Naive thymus-derived CD4-positive, alpha-beta T cell (primary cell): ENCODE measurements at places on chromosomes 7 and 10.

DNA sequence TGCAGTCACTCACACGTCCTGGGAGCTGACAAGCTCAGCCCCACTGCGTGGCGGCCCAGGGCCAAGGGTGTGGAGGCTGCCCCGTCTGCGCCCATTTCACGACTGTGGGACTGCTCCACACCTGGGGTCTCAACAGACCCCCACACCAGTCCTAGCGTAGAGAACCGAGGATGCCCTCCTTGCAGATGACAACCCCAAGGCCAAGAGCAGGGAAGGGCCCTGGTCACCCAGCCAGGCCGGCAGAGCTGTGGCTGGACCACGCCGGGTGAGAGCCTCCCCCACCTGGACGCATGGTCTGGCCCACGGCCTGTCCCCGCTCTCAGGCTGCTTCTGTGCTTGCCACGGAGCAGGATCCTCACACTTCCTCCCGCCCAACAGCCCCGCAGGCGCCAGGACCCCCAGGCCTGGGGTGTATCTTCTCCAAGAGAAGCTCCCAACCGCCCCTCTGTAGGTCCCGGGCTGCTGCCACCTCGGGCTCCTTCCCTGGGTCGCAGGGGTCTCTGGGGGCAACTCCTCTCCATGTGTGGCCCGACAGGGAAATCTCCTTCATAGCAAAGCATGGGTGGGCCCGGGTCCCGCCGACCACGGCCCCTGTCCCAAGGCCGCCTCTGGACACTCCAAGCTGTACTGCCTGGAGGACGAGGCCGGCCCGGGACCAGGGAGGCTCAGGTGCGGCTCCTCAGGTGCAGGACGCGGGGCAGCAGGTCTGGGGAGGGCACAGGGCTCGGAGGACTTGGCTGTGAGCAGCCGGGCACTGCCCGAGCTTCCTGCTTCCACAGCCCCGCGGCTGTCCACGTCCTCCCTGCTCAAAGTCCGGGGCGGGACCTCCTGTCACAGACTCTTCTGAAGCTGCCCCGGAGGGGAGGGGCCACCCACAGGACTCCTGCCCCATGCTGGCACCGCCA, 88.8 kb downstream of the FOXL3 start:
- no peaks in the 10 kb centered on the region for H3K36me3 ChIP-seq
- H3K4me1 ChIP-seq = peaks cover 32% of the 10 kb centered on the region
- no peak overlapping the region for H3K4me3 ChIP-seq
- no peaks in the 10 kb centered on the region for H3K27me3 ChIP-seq
- no peak for DNase-seq

- H3K4me1 ChIP-seq = no peaks in the 10 kb centered on the region
- H3K36me3 ChIP-seq = no peaks in the 10 kb centered on the region
- no peak overlapping the region for H3K4me3 ChIP-seq
- no peak overlapping the region for H3K27ac ChIP-seq
- no peaks in the 10 kb centered on the region for H3K27me3 ChIP-seq
Measured at GRCh38 chr10:98469001-98469931, 22.5 kb upstream of the HPS1 start.

DNA sequence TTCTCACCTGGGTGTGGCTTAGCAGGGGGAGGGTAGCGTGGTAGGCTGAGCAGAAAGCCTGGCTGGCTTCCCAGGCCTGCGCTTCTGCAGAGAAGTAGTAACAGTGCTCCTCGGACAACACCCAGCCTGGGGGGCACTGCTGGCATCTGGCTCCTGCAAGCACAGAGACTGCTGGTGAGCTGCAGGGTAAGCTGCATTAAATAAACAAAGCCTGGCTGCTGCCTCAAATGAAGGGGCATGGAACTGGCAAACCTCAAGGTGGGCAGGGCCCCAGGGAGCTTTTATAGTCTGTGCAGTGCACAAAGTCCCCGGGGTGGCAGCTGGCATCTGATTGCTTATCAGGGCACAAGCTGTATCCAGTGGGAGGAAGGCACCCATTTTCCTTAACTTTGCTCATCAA, 3.9 kb downstream of the KLRG2 start:
- no peaks in the 10 kb centered on the region for H3K4me1 ChIP-seq
- peaks cover 2% of the 10 kb centered on the region for H3K27me3 ChIP-seq
- no peak for DNase-seq
- no peaks in the 10 kb centered on the region for H3K36me3 ChIP-seq
- H3K27ac ChIP-seq = no peak overlapping the region

DNA sequence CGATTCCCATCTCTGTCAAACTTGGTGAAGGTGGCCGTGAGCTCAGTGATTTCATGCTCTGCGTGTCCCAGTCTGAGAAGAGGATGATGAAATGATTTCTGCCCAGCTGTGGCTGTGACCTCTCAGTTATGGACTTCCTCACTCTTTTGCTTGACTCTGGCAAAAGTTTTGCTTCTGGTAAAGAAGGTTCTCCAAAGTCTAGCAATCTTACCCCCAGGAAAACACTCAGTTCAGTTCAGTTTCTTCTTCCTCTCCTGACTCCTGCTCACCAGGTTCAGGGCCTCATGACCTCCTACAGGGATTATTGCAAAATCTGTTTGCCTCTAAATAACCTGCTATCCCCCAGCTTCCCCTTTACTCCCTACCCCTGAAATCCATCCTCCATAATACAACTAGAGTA, 4.9 kb upstream of the BLOC1S2 start:
- no peak for DNase-seq
- H3K27ac ChIP-seq = no peak overlapping the region
- no peak overlapping the region for H3K4me3 ChIP-seq
- peaks cover 5% of the 10 kb centered on the region for H3K4me1 ChIP-seq
- no peaks in the 10 kb centered on the region for H3K27me3 ChIP-seq

DNA sequence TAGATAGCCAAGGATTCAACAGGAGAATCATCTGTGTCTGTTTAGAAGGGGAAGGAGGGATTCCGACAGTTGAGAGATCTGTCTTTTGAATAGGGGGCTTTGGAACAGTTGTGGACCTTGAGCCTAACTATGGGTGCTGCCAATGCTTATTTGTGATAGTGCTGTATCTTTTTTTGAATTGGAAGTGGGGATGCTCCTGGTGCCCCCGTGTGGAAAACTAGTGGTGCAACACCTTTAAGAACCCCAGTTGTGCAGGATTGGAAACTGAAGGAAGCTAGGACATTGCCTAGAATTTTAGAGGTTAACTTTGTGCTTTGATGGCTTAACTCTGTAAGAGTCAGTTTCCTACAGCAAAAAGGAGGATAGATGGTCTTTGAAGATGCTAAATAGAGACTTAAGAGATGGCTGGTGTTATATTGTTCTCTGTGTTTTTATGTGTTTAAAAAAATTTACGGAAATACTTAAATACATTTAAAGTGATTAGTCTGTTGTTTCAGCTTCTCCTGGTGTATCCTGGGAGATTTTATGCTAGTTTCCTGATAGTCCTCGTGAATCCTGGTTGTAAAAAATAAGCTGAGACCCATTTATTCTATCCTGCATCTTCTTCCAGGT, 69.3 kb downstream of the AP3M1 start:
- H3K36me3 ChIP-seq = peaks cover 6% of the 10 kb centered on the region
- no peaks in the 10 kb centered on the region for H3K4me1 ChIP-seq
- no peak overlapping the region for H3K4me3 ChIP-seq
- H3K27me3 ChIP-seq = no peaks in the 10 kb centered on the region
- DNase-seq = peak; percentile 42

DNA sequence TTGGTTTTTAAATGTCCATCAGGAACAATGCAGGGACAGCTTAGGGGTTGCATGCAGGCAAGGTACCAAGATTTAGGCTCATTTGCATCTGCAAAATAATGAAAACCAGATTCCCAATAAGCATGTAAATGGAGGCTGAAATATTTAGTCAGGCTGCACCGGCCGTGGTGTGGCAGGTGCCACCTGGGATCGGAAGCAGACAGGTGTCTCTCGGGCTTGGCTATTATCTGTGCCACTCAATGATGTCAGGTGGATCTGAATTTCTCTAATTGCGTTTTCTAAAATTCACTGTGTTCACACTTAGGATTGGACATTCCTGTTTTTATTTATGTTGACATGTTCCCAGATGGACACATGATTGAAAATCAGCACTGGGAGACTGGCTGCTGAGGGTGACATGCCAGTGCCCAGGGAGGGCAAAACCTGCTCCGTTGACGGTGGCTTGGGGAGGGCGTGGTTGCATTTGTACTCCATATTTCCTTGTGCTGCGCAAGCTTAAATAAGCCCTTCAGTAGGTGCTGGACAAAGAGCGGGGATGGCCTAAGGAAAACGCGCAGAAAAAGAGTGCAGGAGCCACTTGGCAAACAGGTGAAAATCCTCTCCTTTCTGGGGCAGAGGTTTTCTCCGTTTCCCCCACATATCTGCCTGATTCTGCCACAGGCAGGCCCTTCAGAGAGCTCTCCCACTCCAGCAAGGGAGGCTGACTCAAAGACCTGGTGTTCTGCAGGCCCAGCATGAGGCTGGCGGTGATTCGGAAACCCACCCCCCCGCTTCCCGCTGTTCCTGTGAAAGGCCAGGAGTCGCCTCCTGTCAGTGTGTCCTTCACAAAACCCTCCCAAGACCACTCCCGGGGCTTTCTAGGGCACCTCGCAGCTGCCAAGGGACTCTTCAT, 142.5 kb downstream of the WDR37 start:
- no peaks in the 10 kb centered on the region for H3K36me3 ChIP-seq
- no peak overlapping the region for H3K27ac ChIP-seq
- no peak overlapping the region for H3K4me3 ChIP-seq
- DNase-seq = no peak
- H3K27me3 ChIP-seq = no peaks in the 10 kb centered on the region

DNA sequence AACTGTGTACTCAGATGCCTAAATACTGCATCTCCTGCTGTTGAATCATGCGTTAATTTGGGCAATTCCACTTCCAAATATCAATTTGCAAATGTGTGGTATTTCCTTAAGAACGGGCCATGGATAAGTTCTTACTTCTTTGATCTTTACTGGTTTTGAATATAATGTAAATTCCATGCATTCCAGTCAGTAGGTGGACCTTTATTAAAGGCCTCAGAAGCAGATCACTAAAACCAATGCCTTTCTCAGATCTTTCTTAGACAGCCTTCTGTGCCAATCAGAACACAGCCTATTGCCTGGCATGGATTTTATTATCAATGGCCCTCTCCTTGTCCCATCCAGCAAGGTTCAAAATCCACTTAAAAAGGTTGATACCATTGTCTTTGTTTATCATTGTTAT, 21.5 kb upstream of the POM121L12 start:
- H3K4me3 ChIP-seq = no peak overlapping the region
- no peaks in the 10 kb centered on the region for H3K36me3 ChIP-seq
- no peaks in the 10 kb centered on the region for H3K4me1 ChIP-seq
- no peak for DNase-seq

GRCh38 chr7:2729893-2730716, 42.1 kb downstream of the AMZ1 start:
- peaks cover 5% of the 10 kb centered on the region for H3K4me1 ChIP-seq
- peaks cover 42% of the 10 kb centered on the region for H3K36me3 ChIP-seq
- H3K4me3 ChIP-seq = no peak overlapping the region
- H3K27me3 ChIP-seq = no peaks in the 10 kb centered on the region

GRCh38 chr10:102869258-102870198, at the start of gene AS3MT:
Gene AS3MT, plus strand, starts transcription at chr10:102869470. Its CDS starts 123 bp downstream, at chr10:102869593.
- H3K4me3 ChIP-seq = no peak within 1 kb of the TSS
- no peaks in the 10 kb centered on the region for H3K27me3 ChIP-seq
- DNase-seq = no peak
- no peaks in the 10 kb centered on the region for H3K36me3 ChIP-seq
- no peaks in the 10 kb centered on the region for H3K4me1 ChIP-seq

GRCh38 chr7:20030915-20031362, 186.2 kb downstream of the MACC1 start:
- H3K4me1 ChIP-seq = no peaks in the 10 kb centered on the region
- H3K27ac ChIP-seq = no peak overlapping the region
- no peak overlapping the region for H3K4me3 ChIP-seq
- no peak for DNase-seq
- no peaks in the 10 kb centered on the region for H3K36me3 ChIP-seq

- no peak for DNase-seq
- H3K36me3 ChIP-seq = no peaks in the 10 kb centered on the region
- no peak overlapping the region for H3K27ac ChIP-seq
- no peaks in the 10 kb centered on the region for H3K27me3 ChIP-seq
- no peak overlapping the region for H3K4me3 ChIP-seq
Measured at GRCh38 chr10:88522715-88523114, 60.4 kb downstream of the RNLS start.

DNA sequence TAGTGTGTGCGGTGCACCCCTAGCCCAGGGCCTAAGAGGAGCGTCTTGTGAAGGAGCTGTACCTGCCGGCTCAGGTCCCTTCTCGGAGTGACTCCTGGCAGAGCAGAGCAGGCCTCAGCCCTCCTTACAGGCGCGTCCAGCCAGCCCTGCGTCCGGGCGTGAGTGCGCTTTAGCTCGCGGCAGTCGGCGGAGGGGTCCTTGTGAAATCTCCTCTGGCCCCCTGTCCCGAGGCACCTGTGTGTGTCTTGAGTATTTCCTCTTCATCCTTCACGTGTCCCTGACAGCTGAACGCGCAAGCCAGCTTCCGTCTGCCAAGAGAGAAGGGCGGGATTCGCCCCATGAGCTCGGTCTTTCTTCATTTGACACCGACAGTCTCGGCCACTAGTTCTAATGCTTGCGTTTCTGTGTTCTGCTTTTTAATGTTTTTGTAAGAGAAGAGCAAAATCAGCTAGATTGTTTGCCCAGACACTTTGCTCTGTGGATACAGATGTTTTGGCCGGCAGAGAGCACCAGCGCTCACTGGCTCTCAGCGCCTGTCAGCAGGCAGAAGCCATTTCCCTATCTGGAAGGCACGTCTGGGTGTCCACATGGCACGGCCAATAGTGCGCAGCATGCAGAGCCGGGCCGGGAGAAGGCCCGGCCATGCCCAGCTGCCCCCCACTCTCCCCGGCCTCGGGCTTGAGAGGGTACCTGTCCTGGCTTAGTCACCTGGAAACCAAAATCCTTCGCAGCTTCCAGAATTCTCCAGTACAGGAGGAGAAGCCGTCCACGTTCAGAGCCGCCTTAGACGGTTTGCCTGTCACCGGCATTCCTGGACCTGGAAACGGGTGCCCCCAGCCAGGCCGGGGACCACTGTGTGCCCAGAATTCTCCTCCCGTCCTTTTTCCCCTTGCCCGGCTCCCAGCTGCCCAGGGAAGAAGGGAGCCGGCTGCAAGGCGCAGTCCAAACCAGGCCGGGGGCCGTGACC, 7.0 kb downstream of the GET4 start:
- H3K4me1 ChIP-seq = peaks cover 9% of the 10 kb centered on the region
- no peak for DNase-seq
- H3K4me3 ChIP-seq = no peak overlapping the region
- H3K36me3 ChIP-seq = no peaks in the 10 kb centered on the region
- H3K27ac ChIP-seq = no peak overlapping the region

DNA sequence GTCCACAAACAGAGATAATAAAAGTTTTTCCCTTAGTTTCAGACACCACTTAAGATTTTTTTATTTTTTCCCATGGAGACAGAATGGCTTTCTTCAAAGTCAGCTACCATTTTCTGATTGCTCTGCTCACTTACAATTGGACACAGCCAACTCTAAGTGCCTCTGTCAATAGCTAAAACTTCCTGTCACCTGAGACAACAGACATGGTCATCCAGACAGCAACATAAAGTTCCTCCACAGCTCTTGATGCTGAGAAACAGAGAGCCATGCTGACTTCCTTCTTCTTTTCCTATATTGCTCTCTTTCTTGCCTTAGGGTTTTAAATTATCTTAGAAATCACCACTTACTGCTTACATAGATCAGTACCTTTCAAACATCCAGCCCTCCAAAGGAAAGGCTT, 12.0 kb downstream of the ZNF800 start:
- no peak overlapping the region for H3K27ac ChIP-seq
- no peak for DNase-seq
- H3K4me3 ChIP-seq = no peak overlapping the region

- no peaks in the 10 kb centered on the region for H3K4me1 ChIP-seq
- DNase-seq = no peak
- no peaks in the 10 kb centered on the region for H3K27me3 ChIP-seq
- no peaks in the 10 kb centered on the region for H3K36me3 ChIP-seq
Measured at GRCh38 chr10:48383393-48383792, 76.9 kb downstream of the MAPK8 start.

- H3K4me3 ChIP-seq = no peak overlapping the region
- DNase-seq = no peak
- H3K27ac ChIP-seq = no peak overlapping the region
- H3K36me3 ChIP-seq = no peaks in the 10 kb centered on the region
Measured at GRCh38 chr7:81839708-81840369, 70.0 kb upstream of the HGF start.
